ENCODE measurements at places on chromosomes 2 and 18. TPM values are rescaled to one million over a fixed set of nuclear protein-coding genes. Genes with fewer than 3 reads are reported as not detected.

ADCYAP1 gene
- total RNA-seq: 0.47 TPM

ANKRD23 gene
- 0.58 TPM for total RNA-seq

CPLX4 gene
- total RNA-seq: not detected

ST8SIA5 gene
- total RNA-seq: 0.48 TPM

DSEL gene
- total RNA-seq: 25.8 TPM

Measured in H4 (cell line).